ENCODE measurements at places on chromosomes 6 and 20.

- DNase-seq: no peak
These were observed 205.7 kb downstream of the OTOR start for GRCh38 chr20:16953858-16954257.

GRCh38 chr6:145656128-145656527 is 79.2 kb downstream of the EPM2A start:
- DNase-seq: no peak

DNA sequence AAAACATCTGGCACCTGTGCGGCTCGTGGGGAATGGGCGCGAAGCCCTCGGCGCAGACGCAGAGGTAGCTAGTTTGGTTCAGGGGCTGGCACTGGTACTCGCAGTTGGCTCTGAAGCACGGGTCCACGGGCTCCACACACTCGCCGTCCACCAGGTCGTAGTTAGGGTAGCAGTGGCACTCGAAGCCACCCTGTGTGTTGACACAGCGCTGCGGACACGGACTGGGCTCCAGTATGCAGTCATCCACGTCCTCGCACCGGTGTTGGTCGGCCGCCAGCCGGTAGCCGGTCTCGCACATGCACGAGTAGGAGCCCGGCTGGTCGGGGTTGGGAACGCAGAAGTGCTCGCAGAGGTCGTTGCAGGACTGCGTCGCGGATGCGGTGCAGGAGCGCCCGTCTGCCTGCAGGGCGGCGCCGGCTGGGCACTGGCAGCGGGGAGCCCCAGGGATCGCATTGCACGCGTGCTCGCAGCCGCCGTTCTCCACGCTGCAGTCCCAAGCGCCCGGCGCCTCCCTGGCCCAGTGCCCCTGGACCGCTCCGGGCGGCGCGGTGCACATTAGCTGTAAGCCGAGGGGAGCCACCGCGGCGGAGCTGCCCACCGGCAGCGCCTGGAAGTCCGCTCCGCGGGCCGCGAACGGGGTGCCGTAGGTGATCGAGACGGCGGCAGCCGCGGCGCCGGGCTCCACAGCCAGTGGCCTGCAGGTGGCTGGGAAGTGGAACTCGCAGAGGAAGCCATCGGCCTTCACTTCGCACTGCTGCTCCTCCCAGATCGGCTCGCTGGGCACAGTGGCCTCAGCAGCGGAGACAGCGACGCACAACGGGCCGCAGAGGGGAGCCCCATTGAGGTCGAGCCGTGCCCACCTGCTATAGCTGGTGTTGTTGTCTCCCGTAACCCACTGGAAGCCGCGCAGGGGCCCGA is 930 bp downstream of the THBD start:
- DNase-seq: peak; percentile 12

DNA sequence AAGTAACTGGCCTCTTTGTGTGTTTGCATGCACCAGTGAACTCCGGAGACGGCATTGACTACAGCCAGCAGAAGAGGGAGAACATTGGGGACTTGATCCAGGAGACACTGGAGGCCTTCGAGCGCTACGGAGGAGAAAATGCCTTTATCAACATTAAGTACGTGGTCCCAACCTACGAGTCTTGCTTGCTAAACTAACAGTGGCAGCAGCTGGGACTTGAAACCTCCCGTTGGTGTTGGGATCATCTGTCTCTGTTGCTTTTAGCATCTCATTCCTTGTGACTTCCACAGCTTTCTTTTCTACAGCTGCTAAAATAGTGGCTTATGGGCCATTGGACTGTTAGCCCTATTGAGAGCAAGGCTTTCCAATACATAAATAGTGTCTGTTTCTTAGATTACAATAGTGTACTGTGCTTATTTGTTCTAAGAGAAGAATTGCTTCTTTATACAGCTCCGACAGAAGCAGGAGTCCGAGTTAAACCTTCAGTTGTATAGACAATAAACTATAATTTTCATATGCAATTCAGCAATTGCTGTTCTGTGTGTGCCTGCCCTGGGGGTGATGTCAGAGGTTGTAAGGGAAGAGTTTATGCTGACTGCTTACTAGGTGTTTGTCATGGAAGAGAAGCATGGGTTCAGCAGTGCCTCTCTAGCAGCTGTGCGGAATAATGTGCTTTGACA is 99.6 kb upstream of the QKI start:
- DNase-seq: no peak

DNA sequence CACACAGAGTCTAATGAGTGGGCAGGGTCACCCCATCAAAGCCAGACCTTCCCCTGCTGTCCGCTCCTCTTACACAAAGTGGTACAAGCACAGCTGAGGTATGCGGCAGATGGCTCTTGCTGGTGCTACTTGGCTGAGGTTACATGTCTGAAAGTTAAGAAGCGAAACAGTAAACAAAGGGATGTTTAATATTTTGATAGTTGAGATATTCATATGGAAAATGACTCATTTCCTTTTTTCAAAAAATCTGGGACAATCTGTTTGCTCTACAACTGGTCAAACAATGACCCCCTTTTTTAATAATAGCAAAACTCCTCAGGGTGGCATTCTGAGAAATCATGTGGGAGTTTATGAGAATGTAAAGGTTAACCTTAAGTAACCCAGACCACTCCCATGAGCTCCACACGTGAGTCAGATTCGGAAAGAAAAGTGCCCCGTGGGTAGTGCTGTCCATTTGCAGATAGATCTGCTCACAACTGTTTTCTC is 245.3 kb downstream of the TBXT start:
- DNase-seq: no peak
